Cardiac fibroblast (primary cell): ENCODE measurements at places on chromosomes 5 and 9.

DNA sequence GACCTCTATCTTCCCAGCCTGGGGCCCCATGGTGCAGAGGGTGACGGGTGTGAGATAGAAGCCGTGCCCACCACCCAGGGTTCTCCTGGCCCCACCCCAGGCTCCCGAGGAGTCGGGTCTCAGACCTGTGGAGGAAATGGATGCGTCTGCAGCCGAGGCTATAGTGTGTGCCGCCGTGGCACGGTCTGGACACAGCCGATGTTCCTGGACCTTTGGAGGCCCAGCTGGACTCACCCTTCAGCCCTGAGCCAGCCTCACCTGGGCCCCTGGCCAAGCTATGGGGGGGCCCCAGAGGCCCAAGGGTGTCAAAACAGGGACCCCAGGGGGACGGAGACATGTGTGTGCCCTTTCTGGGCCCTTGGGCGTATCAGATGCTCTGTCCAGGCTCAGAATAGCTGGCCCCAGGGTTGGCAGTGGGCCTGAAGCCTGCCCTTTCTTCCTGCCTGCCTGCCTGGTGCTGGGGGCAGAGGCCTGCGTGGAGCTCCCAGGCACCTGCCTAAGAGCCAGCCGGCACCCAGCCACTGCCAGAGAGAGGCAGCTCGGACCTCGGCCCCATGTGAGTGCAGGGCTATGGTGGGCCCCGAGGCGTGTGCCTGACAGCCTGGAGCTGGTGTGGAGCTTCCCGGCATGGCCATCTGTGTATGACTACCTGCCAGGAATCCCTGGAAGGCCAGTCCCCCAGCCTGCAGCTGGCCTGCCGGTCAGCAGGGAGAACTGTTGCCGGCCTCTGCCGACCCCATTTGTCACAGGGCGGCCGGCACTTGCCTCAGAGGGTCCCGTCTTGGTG lies 41.8 kb downstream of the KCNT1 start:
- DNase-seq = no peak

GRCh38 chr5:34722183-34722582 lies 66.1 kb downstream of the RAI14 start:
- DNase-seq = no peak

GRCh38 chr5:62395210-62395950 lies 8.3 kb downstream of the DIMT1 start:
- no peak for DNase-seq

DNA sequence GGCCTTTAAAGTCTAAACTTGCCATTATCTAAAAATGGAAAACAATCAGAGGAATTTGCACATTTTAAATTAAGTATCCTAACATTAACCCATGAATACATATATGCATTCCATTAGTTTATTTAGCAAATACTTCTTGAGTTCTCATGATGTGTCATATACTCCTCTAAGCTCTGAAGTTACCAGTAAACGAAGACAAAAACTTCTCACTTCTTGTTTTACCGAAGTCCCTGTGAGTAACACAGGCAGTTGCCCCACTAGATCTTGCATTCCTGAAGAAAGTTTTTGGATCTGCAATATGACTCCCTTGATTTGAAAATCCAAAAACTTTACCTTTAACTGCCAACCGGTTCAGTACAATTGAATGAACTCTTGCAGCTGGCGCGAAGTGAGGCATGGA lies 439.0 kb upstream of the MPDZ start:
- DNase-seq = no peak

- peak; percentile 39 for DNase-seq
Measured at GRCh38 chr5:159337016-159337955, 7.0 kb upstream of the IL12B start.

DNA sequence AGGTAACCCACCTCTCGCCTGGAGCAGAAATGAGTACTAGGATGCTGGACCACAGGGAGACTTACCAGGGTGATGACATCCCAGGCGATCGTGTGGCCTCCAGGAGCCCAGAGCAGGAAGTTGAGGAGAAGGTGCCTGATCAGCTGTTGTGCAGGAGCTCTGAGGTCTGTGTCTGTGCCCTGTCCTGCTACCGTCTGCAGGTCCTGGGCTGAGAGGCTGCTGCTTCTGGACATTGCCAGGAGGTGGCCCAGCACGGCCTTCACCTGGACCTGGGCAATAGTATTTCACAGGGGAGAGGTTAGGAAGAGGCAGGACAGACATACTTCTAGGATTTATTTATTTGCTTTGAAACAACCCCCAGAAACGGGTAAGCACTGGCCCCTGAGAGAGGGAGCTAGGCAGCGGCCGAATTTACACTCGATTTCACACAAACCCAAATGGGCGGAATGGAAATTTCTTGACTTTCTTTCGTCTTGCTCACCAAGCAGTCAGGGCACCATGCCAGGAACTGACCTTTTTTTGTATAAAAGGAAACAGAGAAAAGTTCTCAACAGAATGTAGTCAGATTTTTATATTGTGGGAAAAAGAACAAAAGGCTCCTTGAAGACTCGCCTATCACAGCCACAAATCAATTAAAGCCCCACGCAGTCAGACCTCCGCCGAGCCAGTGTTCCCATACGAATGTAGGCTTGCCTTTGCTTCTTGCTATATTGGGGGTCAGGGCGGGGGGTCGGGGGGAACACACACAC lies 210.3 kb downstream of the FANCC start:
- peak; percentile 46 for DNase-seq

DNA sequence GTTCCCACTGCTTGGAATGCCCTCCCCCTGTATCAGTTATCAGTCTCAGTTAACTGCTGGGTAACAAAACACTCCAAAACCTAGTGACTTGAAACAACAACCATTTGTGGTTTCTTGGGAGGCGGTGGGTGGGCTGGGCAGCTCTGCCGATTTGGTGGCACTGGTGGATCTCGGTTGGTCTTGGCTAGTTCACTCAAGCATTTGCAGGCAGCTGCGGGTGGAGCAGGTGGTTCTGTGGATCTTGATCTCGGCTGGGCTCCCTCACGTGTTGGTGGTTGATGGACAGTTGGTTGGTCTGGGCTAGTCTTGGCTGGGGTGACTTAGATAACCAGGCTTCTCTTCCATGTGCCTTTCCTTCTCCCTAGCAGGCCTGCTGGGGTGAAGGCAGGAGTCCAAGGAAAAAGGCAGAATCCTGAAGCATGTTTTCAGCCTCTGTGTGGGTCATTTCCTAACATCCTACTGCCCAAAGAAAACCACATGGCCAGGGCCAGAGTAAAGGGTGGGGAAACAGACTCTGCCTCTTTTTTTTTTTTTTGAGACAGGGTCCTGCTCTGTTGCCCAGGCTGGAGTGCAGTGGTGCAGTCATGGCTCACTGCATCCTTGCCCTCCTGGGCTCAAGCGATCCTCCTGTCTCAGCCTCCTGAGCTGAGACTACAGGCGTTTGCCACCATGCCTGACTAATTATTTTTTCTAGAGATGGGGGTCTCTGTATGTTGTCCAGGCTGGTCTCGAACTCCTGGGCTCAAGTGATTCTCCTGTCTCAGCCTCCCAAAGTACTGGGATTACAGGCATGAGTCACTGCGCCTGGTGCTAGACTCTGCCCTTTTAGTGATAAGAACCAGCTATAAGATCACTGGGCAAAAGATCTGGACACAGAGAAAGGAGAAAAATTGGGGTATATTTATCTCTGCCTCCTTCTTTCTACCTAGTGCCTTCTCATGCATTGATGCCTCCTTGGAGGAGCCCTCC lies 183.7 kb downstream of the RGS3 start:
- no peak for DNase-seq

DNA sequence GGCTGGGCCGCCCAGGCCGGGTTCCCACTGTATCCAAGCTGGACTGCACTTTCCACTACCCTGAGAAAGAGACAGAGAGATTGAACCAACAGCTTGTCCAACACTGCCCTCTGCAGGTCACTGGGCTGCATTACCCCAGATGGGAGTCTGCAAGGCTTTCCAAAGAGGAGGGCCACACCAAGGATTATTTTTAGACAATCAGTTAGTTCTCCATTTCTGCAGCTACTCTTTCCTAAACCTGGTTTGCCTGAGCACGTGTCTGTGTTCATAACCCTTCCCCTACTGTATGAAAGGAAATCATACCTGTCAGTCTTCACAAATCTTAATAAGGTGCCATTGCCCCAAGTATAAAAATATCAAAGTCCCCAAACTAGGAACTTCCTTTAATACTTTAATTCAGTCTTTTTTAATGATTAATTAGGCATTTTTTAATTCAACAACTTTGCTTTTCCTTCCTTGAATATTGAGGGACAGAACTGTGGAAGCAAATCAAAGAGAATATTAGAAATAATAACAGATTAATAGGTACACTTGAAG lies 13.4 kb upstream of the FGF1 start:
- DNase-seq = peak; percentile 90

- no peak for DNase-seq
Measured at GRCh38 chr9:121613009-121613752, 38.3 kb upstream of the DAB2IP start.

DNA sequence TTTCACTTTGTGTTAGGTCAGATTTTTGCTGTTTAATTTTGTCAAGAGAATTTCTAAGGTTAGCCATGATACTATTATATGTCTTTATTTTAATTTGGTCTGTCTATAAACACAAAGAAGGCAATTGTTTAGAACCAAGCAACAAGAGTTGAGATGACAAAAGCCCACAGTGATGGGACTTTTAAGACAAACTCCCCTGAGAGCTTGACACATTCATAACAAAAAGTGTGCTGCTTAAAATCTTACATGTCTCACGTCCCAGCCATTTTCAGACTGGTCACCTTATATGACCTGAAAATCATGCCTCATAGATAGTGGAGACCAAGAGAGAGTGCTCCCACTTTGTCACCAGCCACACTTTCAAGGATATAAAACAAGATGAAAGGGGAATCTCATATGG lies 21.6 kb upstream of the NNT start:
- DNase-seq = no peak

GRCh38 chr9:95953986-95954385 lies 78.5 kb downstream of the ERCC6L2 start:
- DNase-seq = no peak

DNA sequence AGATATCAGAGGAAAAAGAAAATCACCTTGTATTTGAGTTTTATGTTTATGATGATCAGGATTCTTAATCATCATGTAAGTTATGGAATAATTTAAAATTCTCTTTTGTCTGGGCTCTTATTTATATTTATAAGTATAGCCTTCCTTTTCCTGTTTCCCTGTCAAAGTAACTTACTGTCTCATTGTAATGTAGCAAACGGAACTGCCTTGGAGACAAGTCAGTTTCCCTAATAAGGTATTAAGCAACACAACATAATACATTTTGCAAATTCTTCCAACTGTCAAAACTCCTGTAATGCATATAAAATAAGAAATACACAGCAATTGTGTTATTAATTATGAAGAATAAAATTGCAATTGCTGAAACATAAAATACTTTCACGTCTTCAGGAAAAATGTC lies 463.2 kb downstream of the MAT2B start:
- no peak for DNase-seq

DNA sequence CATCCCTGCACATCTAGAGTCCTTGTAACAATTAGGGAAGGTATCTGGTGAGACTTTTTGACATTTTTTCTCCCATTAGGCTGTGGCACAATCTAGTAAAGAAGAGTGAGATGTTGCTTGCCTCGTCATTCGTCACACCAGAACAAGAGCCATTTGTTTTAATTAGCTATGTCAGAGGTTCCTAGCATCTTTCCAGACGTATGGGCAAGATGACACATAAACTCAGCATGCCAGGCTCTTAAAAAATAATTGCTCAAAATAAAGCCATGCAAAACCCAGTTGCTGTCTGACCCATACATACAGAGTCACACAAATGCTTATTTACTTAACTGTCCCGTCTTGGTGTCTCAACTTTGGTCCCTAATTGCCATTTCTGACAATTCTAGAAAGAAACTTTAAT lies 125.9 kb downstream of the TRPM3 start:
- no peak for DNase-seq

GRCh38 chr9:135582541-135582940 lies 21.0 kb downstream of the PAEP start:
- no peak for DNase-seq

- DNase-seq = no peak
Measured at GRCh38 chr5:170715141-170715540, 68.4 kb upstream of the GABRP start.

GRCh38 chr9:134441227-134442084 lies 115.2 kb downstream of the RXRA start:
- no peak for DNase-seq

GRCh38 chr5:66646570-66646969 lies 50.4 kb downstream of the MAST4 start:
- DNase-seq = peak; percentile 33

DNA sequence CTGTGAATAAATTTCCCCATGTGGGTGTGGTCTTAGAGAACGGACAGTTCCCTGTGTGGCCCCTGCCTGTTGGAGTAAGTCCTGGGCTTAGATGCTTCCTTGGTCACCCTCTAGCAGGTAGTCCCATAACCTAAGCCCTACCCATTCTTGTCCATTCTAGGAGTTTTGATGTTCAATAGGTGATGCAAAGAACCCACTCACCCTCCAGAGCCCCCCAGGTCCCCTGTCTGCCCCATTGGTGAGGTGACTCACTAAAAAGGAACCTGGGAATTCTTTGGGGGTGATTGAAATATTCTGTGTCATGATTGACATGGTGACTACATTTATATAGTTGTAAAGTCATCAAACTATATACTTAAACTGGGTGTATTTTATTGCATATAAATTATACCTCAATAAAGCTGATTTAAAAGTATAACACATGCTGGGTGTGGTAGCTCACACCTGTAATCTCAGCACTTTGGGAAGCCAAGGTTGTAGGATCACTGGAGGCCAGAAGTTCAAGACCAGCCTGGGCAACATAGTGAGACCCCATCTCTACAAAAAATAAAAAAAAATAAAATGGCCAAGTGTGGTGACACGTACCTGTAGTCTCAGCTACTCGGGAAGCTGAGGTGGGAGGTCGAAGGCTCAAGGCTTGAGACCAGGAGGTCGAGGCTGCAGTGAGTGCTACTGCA lies 20.8 kb upstream of the GTF3C5 start:
- DNase-seq = no peak

GRCh38 chr9:5843794-5844471 lies 11.0 kb upstream of the ERMP1 start:
- DNase-seq = peak; percentile 41

- no peak for DNase-seq
Measured at GRCh38 chr5:74441616-74442015, 198.9 kb downstream of the ENC1 start.

GRCh38 chr9:101727612-101728524 lies 10.6 kb downstream of the GRIN3A start:
- peak; percentile 40 for DNase-seq

DNA sequence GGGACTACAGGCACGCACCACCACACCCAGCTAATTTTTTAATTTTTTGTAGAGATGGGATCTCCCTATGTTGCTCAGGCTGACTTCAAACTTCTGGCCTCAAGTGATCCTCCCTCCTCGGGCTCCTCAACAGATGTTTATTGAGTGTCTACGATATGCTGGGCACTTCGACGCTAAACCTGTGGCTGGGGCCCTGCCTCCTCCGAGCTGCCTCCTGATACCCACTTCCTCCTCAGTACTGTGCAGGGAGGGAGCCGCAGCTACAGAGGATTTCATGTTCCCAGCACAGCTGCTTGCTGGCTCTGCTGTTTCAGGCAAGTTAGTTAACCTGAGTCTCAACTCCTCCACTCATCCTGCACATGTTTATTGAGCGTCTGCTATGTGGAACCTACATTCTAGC lies 9.6 kb downstream of the AIF1L start:
- DNase-seq = no peak
